T follicular helper cell (primary cell): ENCODE measurements at places on chromosomes 7 and 10.
A peak's percentile ranks its signal among the peaks of the same experiment; 100 is the strongest.

- DNase-seq = no peak
These were observed 94.1 kb downstream of the GRM8 start for GRCh38 chr7:127158659-127159058.

- no peak for DNase-seq
These were observed 40.4 kb upstream of the SHH start for GRCh38 chr7:155852426-155853301.

DNA sequence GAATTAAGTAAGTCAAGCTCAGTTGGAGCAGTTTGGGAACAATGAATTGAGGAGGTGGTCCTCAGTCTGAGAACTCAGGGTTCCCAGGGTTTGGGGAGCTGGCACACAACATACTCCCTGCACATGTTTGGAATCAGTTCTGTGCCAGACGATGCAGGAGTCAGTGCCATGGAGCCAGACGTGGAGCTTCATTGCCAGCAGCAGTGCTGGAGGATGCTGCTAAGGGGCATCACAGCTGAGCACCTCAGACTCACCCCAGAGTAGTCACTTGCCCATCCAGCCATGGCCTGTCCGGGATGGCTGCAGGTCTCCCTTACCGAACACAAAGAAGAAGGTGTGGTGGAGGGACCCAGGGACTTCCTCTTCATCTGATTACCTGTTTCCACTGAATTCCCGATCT lies 7.9 kb downstream of the GIMAP5 start:
- DNase-seq = no peak

GRCh38 chr7:12436126-12436525 lies 32.5 kb upstream of the VWDE start:
- no peak for DNase-seq

GRCh38 chr10:74453169-74453568 lies 302.1 kb downstream of the ADK start:
- DNase-seq = no peak

DNA sequence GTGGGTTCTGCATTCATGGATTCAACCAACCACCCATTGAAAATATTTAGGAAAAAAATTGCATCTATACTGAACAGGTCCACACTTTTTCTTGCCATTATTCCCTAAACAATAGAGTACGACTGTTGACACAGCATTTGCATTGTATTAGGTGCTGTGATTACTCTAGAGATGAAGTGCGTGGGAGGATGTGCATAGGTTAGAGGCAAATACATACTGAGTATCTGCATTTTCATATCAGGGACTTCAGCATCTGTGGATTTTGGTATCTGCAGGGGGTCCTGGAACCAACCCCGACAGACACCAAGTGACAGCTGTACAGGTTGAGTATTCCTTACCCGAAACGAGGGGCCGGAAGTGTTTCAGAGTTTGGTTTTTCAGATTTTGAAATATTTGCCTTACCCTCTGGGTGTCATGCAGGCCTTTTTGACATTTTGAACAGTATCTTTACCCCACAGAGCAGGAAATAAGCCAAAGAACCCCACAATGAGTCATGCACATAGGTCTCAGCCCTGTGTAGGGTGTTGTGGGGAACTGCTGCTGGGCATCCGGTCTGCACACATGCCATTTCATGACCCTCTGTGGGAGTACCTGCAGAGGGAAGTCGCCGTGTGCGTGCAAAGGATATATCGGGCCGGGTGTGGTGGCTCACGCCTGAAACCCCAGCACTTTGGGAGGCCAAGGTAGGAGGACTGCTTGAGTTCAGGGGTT lies 14.5 kb downstream of the NUDT5 start:
- DNase-seq = peak; percentile 14

DNA sequence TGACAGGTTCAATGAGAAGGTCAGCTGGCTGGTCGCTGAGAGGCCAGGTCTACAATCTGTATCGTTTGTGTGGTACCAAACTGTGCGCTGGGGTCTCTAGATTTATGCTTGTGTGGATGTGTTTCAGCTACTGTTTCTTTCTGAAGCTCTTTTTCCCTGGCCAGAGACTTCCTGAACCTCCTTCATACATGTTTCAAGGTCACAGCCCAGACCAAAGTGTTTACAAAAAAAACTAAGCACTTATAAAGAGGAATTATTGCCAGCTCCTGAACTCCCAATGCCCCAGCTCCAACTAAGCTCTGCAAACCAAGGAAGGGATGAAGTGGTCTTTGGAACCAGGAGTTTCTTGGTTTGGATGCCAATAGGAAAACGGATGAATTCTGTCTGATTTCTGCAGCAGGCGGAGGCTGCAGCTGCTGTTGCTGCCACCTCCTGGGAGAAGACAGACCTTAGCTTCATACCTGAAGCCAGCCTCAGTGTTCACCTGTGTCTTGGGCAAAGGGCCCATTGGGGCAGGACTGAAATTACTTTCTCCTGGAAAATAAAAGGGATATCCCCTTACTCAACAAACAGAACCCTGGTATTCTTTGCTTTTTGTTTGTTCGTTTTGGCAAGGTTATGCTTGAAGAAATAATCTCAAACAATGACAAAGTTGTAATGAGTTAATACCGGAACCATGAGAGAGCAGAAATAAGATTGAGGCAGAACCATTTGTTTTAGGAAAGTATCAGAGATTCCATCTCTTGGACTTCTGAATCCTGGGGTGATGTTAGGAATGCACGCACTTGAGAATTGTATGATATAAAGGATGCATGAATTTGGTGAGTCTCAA lies 24.6 kb upstream of the MKLN1 start:
- DNase-seq = no peak

- no peak for DNase-seq
These were observed 17.6 kb upstream of the TNPO3 start for GRCh38 chr7:129072479-129073011.

GRCh38 chr7:130367088-130367755 lies 13.1 kb upstream of the CPA1 start:
- no peak for DNase-seq

GRCh38 chr7:40680657-40681056 lies 545.9 kb downstream of the SUGCT start:
- no peak for DNase-seq

GRCh38 chr7:121219026-121219425 lies 109.8 kb upstream of the WNT16 start:
- no peak for DNase-seq

- no peak for DNase-seq
These were observed 118.1 kb downstream of the TYW1B start for GRCh38 chr7:72709909-72710308.

- DNase-seq = no peak
These were observed 35.7 kb upstream of the SDK1 start for GRCh38 chr7:3265388-3265787.

GRCh38 chr10:52213321-52213752 lies 100.7 kb upstream of the DKK1 start:
- no peak for DNase-seq

DNA sequence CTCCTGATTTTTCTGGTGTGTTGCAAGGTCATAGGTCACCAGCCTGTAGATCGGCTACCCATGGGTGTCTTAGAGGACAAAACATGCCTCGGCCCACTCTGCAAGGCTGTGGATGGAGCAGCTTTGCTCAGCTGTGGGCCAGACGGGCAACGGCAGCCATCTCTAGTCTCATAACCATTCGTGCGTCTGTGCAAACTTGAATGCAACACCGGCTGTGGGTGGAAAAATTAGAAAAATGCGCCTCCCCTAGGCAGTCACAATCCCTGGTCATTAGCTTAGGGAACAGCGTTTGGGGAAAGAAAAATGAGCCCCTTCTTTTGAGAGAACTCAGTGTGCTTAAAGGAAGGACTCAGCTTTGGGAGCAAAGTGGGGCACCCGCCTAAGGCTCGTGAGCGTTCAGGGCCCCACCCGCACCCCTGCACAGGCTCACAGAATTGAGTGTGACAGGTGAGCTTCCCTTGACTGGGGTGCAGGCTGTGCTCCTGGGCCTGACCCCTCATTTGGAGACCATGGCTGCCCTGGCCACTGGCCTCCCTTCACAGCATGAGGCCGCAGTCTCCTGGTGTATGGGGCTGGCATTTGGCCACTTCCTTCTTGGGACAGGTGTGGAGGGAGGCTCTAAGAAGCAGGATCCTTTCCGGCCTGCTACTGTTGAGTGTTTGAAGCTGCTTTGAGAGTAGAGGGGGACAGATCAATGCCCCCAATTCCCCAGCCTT lies 148.0 kb downstream of the C10orf105 start:
- DNase-seq = no peak

DNA sequence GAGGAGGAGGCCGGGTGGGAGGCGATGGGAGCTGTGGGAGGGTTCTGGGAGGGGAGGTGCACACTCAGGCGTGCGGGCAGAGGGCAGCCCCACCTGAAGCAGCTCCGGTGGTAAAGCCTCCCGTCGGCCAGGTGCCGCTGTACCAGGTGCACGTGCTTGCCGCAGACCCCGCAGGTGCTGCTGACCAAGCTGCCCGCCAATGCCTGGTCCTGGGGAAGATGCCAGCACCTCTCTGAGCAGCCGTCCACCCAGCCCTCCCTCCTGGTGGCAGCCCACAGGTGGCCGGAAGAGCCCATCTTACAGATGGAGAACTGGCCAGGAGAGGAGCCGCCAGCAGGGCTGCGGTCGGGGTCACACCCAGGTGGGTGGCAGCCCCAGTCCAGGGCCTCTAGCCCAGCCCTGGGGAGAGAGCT lies 12.6 kb downstream of the MICALL2 start:
- DNase-seq = no peak

GRCh38 chr10:51272555-51272954 lies 198.3 kb downstream of the PRKG1 start:
- DNase-seq = no peak

DNA sequence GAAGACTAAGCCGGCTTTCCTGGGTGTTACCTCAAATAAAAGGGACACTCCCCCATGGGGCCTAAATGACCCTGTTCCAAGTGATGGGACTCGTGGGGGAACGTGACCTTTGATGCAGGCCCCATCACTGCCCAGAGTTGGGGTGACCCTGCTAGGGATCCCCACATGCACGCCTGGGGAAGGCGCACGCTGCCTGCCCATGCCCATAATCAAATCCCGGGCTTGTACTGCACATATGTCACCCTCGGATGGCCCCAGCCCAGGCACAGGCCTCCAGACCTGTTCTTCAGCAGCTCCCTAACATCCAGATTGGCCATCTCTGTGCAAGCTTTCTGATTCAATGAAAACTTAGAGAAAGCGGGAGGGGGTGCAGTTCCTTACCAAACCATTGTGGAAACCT lies 14.7 kb downstream of the EBF3 start:
- DNase-seq = no peak

DNA sequence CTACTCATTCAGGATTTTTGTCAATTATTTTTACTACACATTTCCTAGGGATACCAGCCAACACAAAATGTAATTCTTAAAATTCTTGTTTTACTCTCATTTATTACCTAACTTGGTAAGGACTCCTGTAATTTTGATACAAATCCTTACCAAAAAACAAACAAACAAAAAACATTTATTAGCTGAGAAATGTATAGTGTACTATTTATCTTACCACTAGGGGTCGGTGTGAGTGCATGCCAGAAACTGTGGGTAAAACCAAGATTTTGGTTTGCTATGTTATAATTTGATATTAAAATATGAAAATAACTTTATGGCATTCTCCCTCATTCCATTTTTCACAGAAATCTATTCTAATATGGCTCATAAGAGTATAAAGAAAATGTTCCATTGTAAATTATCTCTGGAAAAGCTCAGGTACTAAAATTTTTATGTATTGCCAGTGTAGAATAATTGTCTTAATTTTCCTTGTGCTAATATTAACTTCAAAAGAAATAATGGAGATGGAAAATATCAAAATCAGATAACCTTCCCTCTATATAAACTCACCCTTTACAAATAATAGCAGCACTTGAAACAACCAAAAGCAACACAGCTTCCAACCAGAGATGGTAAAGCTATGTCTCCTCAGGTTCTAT lies 290.8 kb upstream of the PCDH15 start:
- no peak for DNase-seq

- DNase-seq = no peak
These were observed 326.0 kb downstream of the RPS24 start for GRCh38 chr10:78359640-78360091.

DNA sequence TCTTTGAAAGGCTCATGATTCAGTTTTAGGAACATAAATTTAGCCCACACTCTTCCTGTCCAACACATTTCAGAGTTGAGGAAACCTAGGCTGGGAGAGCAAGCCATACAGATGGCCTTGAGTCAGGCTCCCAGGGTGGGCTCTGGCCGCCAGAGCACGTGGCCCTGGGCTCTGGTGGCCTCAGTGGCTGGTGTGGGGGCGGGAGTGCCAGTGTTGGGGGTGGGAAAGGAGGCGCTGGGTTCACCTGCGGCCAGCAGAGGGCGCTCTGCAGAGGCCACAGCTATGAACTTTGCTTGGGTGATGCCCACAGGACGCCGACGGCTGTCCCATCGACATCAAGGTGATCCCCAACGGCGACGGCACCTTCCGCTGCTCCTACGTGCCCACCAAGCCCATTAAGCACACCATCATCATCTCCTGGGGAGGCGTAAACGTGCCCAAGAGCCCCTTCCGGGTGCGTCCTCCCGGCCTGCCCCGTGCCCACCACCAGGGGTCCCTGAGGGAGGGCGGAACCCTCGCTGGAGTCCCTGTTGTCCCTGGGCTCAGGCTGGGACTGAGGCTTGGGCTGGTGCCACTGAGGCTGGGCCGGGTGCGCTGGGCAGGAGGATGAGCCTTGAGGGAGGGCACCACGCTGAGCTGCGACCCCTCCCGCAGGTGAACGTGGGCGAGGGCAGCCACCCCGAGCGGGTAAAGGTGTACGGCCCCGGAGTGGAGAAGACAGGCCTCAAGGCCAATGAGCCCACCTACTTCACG lies 11.9 kb downstream of the FLNC start:
- peak; percentile 20 for DNase-seq

DNA sequence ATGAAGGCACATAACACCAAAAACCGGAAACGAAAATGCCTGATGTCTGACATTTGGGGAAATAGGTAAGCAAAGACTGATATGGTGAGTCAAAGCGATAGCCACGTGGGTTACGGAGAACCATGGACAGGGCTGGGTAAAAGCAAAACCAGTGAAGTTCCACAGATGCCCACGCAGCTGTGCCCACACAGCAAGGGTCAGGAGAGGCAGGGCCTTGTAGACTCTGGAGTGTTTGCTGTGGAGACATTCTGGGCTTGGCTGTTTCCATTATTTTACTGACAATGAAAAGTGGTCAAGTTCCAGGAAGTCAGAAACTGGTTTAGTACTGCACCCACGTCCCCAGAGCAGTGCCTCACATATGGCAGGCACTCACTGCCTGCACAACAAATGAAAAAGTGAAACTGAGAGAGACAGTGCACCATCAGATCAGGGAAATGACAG lies 148.7 kb downstream of the ZMYND11 start:
- DNase-seq = no peak

DNA sequence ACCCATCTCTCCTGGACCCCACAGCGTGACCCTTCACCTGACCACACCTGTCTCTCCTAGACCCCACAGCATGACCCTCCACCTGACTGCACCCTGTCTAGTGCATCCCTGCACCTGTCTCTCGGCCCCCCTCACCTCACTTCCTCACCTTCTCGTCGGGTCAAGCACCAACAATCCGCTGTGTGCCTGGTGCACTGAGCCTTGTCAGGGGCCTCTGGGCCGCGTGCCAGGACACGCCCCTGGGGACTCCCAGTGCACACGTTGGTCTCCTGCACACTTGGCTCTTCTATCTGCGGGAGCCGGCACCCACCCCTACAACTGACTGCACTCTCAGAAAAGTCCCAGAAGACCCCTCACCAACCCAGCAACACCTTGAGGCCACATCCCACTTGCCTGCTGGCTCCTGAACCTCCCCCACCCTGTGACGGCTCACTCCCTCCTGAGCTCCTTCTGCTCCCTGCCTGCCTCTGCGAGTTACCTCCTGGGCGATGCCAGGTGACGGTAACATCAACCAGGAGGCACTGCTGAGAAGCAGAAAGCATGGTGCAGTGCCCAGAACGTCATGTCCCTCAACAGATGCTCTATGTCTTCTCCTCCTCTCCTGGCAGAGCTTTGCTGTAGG lies 147.6 kb downstream of the DIP2C start:
- no peak for DNase-seq

- DNase-seq = no peak
These were observed 18.5 kb downstream of the CYP51A1 start for GRCh38 chr7:92115821-92116220.
